ENCODE measurements at places on chromosomes 13 and 19.

GRCh38 chr19:8618751-8619150, 8.2 kb upstream of the ADAMTS10 start:
- DNase-seq = no peak

DNA sequence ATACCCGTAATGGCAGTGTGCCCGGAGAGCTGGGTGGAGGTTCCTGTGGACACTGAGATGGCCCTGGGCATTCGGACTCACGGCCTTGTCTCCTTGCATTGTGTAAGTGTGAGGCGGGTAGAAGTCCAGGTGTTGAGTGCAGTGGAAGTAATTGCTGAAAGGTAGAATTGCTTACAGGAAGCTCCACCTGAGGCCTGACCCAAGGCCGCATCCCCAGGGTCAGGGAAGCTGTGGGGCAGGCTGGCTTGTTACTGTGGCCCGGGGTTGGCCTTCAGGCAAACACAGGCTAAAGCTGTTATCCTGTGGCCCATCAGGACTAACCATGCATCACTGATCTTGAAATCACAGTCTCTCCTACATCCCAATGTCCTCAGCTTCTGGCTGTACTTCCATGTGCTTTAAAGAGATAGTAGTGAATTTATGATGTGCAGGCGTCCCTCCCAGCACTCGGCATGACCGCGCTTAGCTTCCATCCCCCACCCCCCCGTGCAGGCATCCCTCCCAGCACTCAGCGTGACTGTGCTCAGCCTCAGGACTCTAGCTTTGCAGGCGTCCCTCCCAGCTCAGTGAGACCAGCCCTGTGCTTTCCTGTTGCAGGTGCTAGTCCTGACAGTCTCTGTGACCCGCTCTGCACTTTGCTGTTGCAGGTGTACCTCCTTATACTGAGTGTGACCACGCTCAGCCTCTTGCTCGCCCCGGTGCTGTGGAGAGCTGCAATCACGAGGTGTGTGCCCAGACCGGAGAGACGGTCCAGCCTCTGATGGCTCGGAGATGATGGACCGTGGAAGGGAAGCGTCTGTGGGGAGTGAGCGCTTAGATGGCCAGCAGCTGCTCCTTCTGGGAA, 35.6 kb upstream of the TFDP1 start:
- peak; percentile 85 for DNase-seq

- DNase-seq = no peak
Observed at GRCh38 chr19:4103080-4103433, 20.9 kb downstream of the MAP2K2 start.

DNA sequence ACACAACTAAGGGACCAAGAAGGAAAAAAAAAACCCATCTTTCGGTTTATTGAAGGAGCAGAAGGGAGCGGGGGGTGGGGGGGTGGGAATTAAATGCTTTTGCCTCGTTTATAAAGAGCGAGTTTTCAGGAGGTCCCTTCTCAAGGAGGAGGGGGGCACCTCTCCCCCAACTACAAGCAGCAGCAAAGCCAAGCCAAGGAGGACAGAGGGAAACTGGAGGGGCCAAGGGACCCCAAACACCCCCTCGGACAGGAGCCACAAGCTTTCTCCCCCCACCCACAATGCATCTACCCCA, 2.4 kb downstream of the IRF2BP1 start:
- DNase-seq = no peak

- DNase-seq = no peak
Observed at GRCh38 chr13:30900952-30901749, 4.9 kb upstream of the MEDAG start.

GRCh38 chr19:4694211-4694987, 24.3 kb upstream of the MYDGF start:
- no peak for DNase-seq

DNA sequence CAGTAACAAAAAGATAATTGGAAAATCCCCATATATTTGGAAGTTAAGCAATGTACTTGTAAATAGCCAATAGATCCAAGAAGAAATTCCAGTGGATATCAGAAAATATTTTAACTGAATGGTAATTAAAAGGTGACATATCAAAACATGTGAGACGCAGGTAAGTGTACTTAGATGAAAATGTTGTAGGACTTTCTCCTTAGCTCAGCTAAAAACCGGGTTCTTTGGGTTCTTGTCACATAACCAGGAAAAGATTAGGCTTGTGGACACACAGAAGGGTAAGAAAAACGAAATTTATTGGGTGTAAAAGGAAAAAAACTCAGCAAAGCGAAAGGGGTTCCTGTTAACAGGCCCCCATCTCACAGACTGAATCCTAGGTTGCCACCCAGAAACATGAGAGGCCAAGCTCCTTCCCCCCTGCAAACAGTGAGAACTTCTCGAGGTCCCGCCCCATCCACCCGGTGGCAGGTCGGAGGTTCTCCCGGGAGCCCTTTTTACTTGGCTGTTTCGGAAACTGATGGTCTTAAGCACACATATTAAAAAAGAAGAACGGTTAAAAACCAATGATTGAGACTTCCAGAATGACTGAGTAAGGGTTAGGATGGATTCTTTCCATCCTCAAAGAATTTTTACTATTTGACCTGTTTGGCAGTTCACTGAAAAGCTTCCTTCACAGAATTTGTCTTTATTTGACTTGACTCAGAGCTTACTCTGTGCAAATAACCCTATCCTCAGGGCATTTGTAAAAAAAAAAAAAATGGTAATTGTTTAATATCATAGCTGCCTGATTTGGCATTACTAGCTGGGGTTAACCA, 3.1 kb upstream of the CCDC70 start:
- DNase-seq = peak; percentile 42

DNA sequence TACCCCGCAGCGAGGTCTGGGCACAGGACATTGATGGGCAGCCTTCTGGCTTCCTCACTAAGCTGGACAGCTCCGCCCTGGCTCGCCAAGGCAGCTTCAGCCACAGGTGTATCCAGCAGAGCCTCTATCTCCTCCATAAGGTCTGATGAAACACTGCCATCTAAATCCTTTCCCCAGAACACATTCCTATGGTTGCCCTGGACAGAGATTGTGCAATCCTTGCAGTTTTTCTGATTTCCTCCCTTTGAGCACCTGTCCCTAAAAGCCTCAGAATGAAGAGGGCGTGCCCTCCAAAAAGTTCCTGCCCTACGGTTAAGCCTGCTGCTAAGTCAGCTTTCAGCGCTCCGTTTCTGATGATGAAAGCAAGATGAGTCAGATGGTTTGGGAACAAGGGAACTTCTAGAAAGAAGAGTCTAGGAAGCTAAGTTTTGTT, 21.0 kb downstream of the CLEC4M start:
- DNase-seq = no peak

DNA sequence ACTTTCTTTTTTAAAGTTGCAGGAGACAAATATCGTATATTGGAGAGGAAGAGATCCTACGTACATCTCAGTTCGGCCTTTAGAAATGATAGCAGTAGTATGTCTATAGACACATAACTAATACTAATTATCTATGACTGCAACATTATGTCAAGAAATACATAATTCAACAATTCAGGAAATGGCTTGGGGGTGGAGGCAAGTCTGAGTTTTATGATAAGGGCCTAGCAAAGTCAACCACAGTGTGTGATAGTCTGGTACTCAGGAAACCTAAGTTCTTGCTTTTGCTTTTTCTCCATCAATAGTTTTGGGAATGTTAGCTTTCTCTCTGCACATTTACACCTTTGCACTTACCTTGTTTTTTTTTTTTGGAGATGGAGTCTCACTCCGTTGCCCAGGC, 27.5 kb upstream of the OBI1 start:
- DNase-seq = no peak

DNA sequence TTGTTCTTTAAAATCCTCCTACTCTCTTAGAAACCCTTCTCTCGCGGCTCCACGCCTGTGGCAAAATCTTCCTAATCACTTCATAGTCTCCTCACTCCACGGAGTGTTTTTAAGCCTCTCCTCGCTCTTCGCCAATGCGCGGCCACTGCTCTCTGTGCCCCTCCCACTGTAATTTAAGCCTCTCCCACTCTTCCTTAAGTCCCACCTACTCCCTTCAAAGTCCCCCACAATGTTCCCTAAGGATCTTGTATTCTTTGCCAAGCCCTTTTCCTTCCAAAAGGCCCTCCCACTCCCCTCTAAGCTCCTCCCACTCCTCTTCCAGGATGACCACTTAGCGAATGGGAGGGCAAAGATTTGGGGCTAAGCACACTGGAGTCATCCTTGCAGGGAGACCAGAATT, 1.3 kb downstream of the FIZ1 start:
- DNase-seq = no peak

GRCh38 chr13:23516190-23516589, 54.0 kb upstream of the TNFRSF19 start:
- no peak for DNase-seq

- no peak for DNase-seq
Observed at GRCh38 chr19:51027873-51028272, 1.5 kb upstream of the KLK11 start.

- DNase-seq = no peak
Observed at GRCh38 chr13:66895780-66896179, 334.4 kb downstream of the PCDH9 start.

DNA sequence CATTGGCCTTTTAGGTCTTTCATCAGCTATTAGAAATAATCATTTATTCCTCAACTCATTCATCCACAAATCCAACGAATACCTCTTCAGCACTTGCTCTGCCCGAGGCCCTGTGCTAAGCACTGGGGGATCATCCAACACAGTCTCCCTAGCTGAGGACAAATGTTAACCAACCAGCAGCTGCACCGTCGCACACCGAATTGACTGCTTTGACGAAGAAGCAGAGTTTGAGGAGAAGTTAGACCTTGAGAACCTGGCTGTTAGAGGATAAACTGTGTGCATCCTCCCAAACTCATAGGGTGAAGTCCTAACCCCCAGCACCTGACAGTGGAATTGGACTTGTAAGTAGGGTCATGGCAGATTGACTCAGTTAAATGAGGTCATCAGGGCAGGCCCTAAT, 170.9 kb downstream of the USP12 start:
- DNase-seq = no peak

DNA sequence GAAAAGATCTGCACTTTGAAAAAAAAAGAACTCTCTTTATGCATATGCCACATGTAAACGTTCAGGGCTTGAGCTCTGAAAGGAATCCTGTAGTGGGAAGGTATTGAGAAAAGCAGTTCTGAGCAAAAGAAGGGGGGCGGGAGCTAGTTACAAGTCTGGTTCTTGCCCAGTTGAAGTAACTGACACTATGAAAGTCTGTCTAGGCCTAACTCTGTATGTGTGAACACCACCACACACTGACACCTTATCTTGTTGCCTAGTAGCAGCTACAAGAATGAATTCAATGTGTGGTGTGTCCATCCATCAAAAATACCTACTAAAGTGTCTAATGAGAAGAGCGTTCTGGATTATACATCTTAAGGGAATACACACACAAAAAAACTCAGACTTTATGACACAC, 820.6 kb downstream of the DIAPH3 start:
- no peak for DNase-seq

- no peak for DNase-seq
Observed at GRCh38 chr13:75071395-75071794, 410.6 kb downstream of the TBC1D4 start.

- DNase-seq = peak; percentile 66
Observed at GRCh38 chr13:112181336-112182067, 114.6 kb downstream of the SOX1 start.

DNA sequence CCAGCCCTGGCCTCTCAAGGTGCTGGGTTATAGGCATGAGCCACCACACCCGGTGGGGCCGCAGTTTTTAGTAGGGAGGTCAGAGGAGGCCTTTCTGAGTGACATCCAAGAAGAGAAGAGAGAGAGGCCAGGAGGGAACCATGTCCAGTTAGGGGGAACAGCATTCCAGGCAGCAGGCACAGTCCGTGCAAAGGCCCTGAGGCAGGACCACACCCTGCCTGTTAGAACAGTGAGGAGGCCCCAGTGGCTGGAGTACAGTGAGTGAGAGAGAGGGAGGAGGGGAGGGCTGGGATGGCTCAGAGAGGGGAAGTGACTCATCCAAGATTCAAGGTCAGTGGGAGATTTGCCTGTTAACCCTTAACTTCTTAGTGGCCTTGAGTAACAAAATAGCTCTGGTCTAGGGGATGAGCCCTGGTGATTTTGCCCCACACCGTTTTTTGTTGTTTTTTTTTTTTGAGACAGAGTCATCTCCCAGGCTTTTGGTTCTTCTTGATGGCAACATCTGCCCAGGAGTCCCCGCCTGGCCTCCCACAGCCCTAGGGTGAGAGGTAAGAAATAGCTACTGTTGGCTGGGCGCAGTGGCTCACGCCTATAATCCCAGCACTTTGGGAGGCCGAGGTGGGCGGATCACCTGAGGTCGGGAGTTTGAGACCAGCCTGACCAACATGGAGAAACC, 2.7 kb upstream of the PLIN3 start:
- no peak for DNase-seq

- no peak for DNase-seq
Observed at GRCh38 chr13:101454767-101455166, 2.3 kb downstream of the ITGBL1 start.

DNA sequence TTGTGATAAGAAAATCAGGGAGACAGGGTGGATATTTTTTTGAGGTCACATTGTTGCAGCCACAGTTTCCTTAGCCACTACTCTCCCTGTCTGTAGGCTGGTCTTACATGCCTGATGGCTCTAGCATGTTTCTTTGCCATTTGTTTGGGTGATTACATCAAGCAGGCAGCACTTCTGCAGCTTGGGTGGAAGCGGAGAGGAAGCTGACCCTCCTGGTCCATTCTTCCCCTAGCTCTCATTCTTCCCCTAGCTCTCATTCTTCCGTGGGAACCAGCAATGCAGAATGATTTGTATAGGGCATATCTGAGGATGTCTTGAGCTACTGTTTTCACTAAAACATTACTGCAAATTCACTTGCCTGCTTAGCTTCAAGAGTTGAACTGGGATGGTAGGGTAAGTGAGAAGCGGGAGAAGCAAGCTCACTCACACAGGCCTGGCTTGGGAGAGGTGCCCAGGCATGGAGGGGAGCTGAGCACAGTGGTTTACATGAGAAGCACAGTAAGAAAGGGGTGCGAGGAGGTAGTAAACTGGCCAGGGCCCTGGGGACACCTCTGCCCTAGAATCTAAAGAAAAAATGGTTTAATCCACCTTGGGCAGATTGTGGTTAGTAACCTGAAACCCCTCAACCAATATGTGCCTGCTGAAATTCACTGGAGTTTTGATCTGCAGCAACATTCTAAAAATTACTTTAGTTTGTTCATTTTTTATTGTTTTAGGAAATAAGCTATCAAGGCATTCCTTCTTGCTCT, 538.9 kb downstream of the RFC3 start:
- DNase-seq = no peak

GRCh38 chr19:6717441-6717971, 2.9 kb downstream of the C3 start:
- DNase-seq = no peak

GRCh38 chr13:39818953-39819352, 163.5 kb downstream of the COG6 start:
- no peak for DNase-seq

- DNase-seq = no peak
Observed at GRCh38 chr13:30908416-30908980, 2.4 kb downstream of the MEDAG start.

DNA sequence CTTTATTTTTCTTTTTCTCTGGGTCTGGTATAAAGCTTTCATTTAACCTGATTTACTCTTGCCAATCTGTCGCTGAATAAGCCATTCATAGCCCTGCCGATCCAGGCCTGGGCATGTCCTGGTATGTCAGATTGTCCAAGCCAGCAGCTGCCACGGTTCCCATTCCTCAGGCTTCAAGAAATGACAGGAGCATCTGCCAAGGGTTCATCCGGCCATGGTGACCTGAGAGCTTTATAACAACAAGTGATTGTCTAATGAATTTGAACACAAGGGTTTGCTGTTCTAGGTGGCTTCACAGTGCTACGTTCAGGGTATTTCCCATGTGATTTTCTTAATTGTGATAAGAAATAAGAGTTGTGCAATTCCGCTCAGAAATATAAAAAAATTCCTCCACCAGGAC, 20.0 kb downstream of the PNMA8A start:
- DNase-seq = no peak
